ENCODE measurements at places on chromosomes 5 and 9.

DNA sequence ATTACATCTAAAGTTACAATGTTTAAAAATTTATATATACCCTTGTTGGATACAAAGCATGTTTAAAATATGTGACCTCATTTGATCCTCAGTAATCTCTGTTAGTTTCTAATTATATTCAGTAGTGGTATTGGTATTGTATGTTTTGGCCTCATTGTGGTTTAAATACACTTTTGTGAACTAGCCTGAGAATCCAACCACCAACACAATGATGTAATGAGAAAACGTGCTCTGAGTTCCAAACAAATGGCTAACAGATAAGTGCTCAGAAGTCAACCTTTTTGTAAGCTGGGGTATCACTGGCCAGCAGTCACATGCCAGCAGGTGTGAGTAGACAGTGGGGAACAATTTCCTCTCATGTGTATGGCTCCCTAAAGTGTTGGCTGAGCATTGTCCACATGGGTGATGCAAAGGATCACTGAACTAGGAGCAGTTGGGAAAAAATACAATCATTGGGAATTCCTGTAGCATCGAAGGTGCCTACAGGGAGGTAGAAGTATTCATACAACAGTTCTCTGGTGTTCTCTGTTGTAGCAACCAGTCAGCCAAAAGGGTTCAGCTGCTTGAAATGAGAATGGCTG is 56.1 kb downstream of the DOCK8 start:
- DNase-seq: no peak

DNA sequence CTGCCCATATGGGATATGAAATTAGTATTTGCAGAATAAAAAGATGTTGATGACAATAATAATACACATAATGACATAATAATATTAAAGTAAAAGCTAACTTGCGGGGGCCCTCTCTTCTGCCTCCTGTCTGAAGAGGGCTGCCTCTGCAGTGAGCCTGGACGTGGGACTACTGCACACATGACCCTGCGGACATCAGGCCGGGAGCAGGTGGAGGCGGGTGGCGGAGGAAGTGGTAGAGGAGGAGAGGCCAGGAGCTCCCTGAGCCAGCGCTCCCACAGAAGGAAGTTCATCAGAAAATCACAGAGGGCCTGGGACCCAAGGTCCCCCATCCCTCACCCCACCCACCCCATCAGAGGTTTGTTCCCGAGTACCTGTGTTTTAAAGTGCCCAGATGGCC is 60.5 kb downstream of the ROPN1L start:
- DNase-seq: no peak

DNA sequence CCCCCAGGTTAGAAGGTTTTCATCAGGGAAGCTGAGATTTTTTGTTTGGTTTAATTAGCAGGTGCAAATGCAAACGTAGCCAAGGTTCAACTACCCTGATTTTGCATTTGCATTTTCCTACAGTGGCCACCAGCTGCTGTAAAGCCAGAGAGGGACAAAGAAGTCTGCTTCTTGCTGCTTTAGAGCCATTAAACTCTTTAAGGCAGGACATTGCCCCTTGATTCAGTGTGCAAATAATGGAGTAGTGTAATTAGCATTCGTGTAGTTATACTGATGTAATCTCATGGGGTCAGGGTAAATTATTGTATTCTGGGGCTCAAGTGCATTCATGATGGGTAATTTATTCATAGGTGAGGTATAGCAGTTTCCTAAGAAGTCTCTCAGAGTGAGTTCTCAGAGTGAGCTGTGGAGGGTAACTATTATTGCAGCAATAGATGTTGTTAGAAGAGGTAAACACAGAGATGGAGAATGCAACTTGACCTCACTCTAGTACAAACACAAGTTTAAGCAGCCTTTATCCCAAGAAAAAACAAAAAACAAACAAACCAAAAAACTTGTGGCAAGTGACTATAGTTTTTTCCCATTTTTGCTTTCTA is 526.5 kb downstream of the KIF4B start:
- DNase-seq: no peak

DNA sequence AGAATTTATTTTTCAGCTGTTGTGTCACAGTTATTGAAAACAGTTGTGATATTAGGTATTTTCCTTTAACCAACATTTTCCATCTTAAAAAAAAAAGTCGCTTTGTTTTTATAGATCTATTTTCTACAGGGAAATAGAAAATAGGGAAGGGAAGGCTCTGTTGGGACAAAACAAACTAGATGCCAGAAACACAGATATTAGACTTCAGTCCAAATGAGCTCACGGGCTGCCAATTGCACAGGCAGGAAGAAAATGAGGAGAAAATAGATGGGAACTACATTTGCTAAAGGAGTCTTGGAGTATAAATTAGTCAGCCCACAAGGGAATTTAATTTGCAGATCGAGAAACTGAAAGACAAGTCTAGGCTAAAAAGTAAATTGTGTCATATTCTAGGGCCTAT is 21.4 kb upstream of the ISOC1 start:
- DNase-seq: no peak

DNA sequence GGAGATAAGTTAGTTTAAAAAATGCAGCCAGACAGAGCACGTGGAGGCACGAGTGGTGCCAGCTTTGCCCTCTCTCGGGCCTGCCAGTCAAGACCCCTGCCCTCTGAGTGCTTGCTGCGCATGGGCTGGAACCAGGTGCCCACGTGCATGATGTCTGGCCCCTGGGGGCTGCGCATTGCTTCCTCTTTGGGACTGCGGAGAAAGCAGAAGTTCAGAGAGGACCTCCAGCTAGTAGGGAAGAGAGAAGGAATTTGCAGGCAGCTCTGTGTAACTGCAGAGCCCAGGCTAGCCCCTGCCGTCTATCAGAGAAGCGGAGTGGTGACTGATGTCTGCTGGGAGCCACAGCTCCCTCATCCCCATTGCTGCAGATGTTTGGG is 9.7 kb upstream of the RNU6ATAC start:
- no peak for DNase-seq

GRCh38 chr9:134546746-134547145 is 94.9 kb upstream of the COL5A1 start:
- no peak for DNase-seq

DNA sequence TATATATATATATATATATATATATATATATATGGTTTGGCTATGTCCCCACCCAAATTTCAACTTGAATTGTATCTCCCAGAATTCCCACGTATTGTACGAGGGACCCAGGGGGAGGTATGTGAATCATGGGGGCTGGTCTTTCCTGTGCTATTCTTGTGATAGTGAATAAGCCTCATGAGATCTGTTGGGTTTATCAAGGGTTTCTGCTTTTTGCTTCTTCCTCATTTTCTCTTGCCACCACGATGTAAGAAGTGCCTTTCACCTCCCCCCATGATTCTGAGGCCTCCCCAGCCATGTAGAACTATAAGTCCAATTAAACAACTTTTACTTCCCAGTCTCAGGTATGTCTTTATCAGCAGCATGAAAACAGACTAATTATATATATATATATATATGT is 52.3 kb upstream of the ADAMTS2 start:
- DNase-seq: no peak

GRCh38 chr9:108569624-108570023 is 286.2 kb downstream of the ACTL7B start:
- no peak for DNase-seq

- DNase-seq: no peak
Measured at GRCh38 chr5:137899493-137899892, 10.2 kb downstream of the PKD2L2 start.

DNA sequence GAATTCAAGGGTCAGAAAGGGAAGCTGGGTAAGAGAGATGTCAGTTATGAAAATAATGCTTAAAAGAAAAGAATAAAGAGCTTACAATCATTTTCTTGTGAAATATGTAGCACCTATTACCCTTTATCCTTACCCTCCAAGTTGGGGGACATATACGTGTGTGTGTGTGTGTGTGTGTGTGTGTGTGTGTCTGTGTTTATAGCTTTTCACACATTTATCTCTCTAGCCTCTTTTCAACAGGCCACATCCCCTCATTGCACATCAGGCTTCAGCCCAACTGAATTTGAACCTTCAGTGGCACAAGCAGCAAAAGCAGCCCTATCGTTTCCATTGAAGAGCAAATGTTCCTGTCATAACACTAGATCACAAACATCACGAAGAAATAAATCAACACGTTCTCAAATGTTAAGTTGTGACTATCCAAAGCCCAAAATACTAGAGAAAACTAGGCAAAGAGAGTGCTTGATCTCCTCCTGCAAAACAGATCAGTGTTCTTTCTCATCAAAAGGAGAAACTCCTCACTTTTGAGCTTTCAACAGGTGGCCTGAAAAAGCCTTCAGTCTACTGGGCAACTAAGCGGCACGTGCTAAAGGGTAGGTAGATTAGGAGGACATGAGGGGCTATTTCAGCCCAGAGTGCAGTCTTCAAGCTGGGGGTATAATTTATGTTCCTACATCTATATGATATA is 416.4 kb downstream of the EFNA5 start:
- DNase-seq: no peak

- no peak for DNase-seq
Measured at GRCh38 chr5:115435065-115435777, 109.4 kb downstream of the FEM1C start.

- DNase-seq: no peak
Measured at GRCh38 chr5:67652201-67652600, 455.6 kb upstream of the CD180 start.

DNA sequence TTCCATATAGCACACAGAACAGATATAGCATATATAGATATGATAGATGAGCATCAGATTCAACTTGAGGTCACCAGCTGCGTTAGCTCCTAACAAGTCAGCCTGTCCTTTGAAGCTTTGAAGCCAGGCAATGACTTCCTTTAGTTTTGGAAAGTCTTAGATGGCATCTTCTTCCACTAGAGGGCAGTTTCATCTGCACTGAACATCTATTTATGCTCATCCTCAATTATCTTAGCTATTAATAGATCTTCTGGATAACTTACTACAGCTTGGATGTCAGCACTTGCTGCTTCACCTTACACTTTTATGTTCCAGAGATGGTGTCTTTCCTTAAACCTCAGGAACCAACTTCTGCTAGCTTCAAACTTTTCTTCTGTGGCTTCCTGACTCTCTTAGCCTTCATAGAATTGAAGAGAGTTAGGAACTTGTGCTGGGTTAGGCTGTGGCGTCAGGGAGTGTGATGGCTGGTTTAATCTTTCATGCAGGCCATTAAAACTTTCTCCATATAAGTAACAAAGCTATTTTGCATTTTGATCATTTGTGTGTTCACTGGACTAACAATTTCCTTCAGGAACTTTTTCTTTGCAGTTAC is 1401.4 kb downstream of the EFNA5 start:
- no peak for DNase-seq

- DNase-seq: no peak
Measured at GRCh38 chr9:117886616-117887015, 182.4 kb downstream of the TLR4 start.

GRCh38 chr5:3836528-3836927 is 240.9 kb downstream of the IRX1 start:
- DNase-seq: no peak

GRCh38 chr5:79119486-79119885 is 7.9 kb downstream of the BHMT start:
- DNase-seq: no peak

DNA sequence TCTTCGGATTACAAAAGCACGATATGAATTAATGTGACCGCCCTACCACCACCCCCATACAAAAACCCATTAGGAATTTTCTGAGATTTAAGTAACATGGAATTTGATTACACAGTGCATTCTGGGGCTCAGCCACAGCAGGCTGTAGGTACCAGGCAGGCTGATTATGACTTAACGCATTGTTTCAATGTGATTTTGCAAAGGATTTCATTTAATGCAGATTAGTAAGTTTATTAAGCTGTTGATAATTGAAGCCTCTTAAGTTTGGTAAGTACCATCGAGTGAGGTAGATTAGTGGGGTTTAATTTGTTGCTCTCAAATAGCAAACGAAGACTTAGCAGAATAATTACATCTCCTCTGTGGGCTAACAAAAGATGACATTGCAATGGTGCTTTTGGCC is 240.1 kb downstream of the TRPM3 start:
- no peak for DNase-seq

DNA sequence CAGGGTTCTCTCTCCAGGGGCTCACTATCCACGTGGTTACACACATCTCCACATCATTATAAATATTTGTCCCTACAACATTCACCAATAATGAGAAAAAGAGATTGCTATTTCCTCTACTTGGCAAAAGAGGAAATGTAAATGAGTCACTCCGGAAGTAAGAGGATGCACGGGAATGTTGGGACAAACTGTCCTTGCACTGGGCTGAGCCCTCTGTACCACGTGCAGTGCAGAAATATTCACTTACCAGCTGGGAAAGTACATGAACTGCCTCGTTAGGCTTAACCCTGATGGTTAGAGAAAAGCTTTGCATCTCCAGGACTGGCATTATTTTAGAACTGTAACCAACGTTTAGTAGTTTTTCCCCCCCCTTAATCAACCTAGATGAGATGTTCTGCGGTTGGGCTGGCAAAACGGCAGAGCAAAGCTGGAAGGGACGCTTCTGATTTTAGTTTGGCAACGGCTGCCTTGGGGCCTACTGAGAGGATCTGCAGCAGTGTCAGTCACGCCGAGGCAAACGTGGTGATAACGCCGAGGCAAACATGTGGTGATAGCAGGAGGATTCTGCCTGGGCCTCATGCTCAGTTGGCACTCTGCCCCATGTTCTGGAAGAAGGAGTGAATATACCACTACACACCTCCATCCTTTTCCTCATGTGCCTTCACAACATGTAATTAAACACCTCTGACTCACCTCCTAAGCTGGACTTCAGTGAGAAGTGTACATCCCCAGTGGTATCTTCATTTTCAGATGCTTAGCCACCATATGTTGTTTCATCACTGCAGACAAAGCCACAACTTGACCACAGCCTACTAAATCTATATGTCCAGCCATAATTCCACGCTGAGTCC is 661.4 kb upstream of the KLF4 start:
- no peak for DNase-seq

- no peak for DNase-seq
Measured at GRCh38 chr5:41908374-41909079, 4.4 kb downstream of the RIMOC1 start.

- DNase-seq: no peak
Measured at GRCh38 chr5:55407059-55407684, 99.4 kb downstream of the MTREX start.

- DNase-seq: no peak
Measured at GRCh38 chr5:87423755-87424154, 11.0 kb upstream of the CCNH start.

DNA sequence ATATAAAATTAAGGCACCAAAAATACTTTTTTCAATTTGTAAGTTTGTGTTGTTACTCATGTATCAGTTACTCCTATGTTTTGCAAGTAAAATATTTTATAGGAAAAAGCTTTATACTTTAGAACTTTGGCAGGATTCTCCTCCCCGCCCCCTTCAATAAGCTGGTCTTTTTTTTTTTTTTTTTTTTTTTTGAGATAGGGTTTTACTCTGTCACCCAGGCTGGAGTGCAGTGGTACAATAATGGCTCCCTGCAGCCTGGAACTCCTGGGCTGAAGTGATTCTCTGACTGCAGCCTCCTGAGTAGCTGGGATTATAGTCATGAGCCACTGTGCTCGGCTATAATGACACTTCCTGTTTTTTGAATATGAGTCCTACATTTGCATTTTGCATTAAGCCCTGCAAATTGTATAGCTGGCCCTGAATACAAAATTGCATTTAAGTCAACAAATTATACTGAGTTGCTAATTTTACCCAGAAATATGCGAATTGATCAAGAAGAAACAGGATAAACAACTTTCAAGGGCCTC is 192.9 kb downstream of the PIK3R1 start:
- DNase-seq: no peak

Measured in nucleus accumbens (tissue), 56 donors.